NCI-H1694 (cell line): ENCODE measurements at places on chromosomes 7 and 10.

- no peak for DNase-seq
These were observed 67.8 kb downstream of the EMX2 start for GRCh38 chr10:117610321-117610720.

GRCh38 chr7:128025819-128026218 lies 5.4 kb downstream of the LRRC4 start:
- no peak for DNase-seq

DNA sequence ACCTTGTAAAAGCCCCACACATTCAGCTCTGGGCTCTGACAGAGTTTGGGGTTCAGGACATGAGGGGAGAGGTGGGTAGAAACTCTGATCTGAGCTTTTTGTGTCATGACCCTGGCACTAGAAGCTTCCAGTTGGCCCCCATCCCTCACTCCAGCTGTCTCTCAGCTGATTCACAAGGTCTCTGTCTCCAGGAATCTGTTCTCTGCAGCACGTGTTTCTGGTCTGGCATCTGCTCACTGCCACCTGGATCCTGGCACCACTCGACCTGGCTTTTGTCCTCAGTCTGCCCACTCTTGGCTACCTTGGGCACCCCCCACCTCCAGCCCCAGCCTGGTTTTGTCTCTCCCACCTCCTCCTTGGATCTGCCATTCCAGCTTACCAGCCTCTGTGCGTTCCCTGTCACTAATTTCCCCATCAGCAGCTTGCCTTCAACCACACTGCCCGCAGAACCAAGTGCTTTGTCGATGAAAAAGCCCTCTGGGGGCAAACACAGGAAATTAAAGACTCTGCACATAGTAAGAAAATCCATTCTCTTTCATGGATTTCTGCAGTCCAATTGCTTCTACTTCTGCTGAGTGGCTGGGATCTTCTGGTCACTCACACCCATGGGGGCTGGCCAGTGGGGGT lies 18.3 kb upstream of the ADCYAP1R1 start:
- DNase-seq = no peak

GRCh38 chr7:49127359-49127913 lies 203.1 kb downstream of the CDC14C start:
- DNase-seq = no peak

DNA sequence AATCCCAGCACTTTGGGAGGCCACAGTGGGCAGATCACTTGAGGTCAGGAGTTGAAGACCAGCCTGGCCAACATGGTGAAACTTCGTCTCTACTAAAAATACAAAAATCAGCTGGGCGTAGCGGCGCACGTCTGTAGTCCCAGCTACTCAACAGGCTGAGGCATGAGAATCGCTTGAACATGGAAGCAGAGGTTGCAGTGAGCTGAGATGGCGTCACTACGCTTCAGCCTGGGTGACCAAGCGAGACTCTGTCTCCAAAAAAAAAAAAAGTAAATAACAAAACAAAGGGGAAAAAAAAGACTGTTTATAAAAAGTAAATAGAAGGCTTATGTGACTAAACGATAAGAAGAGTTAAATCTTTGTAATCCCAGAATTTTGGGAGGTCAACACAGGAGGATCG lies 15.0 kb upstream of the DNMBP start:
- DNase-seq = no peak

GRCh38 chr7:128860158-128861073 lies 2.2 kb upstream of the ATP6V1F start:
- no peak for DNase-seq
